GM23338 (cell line): ENCODE measurements at places on chromosomes 2 and 18. TPM values are rescaled to one million over a fixed set of nuclear protein-coding genes. Genes with fewer than 3 reads are reported as not detected.

DNA sequence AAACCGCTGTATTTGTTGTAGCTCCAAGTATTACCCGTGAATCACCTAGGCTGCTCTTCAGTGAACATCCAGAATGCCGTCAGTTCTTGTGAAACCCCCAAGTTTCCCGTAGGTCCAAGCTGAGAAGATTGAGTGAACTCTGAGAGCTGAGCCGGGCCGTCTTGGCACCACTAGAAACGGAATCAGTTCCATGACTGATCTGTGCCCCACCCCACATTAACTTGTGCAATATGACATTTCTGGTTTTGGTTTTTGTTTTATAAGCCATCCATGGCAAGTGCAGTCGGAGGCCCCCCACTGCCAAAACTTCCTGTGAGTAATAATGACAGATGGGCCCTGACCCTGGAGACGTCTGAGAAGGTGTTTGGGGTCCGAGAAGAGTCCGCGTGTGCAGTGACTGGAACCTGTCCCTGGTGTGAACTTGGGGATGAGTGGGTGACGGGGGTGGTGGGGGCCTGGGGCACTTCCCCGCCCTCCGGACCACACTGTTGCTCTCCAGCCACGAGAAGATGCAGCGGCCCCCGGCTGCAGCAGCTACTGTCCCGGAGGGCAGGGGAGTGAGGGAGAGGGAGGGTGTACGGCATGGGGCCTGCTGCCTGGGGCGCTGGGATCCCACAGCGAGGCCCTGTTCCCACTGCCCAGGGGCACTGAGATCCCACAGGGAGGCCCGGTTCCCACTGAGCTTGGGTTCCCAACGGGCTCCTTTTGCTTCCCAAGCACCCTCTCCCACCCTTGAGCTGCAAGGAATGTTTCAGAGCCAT lies 26.5 kb downstream of the NFATC1 start:
- no peak overlapping the region for H3K27ac ChIP-seq
- H3K4me3 ChIP-seq, result no peak overlapping the region
- no peaks in the 10 kb centered on the region for H3K4me1 ChIP-seq

DNA sequence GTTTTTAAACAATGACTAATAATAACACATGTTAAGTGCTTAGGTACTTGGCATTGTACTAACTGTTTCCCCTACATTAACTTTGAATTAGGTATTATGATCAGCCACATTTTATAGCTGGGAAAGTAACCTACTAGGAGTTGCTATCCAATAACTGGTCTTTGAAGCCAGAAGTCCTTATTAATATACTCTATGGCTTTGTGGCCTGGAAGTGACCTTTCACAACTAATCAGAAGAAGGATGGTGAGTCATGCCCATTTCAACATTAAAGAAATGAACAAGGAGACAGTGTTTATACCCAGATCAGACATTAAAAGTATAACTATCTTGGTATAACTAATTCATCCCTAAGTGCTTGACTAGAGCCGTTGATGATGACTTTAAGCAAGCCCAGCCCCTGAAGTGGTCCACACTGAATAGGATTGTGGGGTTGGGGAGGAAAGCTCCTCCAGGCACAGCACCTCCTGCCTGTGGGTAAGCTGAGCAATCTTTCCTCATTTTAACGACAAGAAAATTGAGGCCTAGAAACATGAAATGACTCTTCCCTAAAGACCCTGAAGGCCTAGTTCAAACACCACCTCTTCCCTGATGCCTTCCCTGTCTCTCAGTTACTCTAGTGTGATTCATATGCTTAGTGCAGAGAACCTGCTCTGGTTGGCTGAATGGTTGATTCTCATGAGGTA lies 71.6 kb upstream of the RFX8 start:
- DNase-seq, result no peak
- no peaks in the 10 kb centered on the region for H3K4me1 ChIP-seq
- H3K4me3 ChIP-seq, result no peak overlapping the region
- no peak overlapping the region for H3K27ac ChIP-seq
- no peaks in the 10 kb centered on the region for H3K27me3 ChIP-seq

DNA sequence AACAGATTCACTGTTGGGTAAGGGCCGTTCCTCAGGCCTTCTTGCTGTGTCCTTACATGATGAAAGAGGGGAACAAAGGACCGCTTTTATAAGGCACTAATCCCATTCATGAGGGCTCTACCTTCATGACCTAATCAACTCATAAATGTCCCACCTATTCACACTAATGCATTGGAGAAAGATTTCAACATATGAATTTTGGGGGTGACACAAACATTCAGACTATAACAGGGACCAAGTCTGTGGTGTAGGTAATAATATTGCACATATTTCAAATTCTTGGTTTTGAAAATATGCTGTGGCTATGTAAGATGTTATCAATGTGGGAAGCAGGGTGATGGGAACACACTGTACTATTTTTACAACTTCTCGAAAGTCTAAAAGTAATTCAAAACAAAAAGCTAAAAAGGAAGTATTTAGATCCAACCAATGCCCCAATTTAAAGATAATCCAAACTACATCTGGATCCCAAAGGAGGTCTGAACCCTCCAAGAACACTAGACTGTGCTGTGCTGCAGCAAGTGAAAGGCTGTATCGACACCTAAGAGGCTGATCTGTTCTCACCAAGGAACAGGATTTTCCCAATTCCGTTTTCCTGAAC lies 82.4 kb upstream of the TGIF1 start:
- H3K4me3 ChIP-seq, result no peak overlapping the region
- no peaks in the 10 kb centered on the region for H3K27me3 ChIP-seq
- no peaks in the 10 kb centered on the region for H3K4me1 ChIP-seq
- no peak for DNase-seq
- no peaks in the 10 kb centered on the region for H3K36me3 ChIP-seq

- H3K4me3 ChIP-seq, result no peak overlapping the region
- DNase-seq, result no peak
- no peak overlapping the region for H3K27ac ChIP-seq
- H3K4me1 ChIP-seq, result no peaks in the 10 kb centered on the region
Observed at GRCh38 chr18:59655676-59656075, 41.5 kb downstream of the CCBE1 start.

DNA sequence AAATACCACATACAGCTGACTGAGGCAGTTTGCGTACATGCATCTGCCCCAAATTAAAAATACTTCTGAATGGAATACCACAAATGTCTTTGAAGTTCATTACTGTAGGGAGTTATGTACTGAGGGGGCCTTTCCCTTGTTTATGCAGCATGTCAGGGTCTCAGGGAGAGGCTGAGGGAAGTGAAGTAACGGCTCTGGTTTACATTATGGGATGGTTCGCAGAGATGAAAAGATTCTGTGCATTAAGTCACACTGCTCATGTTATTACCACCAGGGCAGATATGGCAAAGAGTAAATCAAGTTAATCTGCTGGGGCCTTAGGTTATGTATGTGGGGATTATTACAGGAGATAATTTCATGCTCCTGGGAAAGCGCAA lies 385.9 kb upstream of the RND3 start:
- no peak overlapping the region for H3K4me3 ChIP-seq
- DNase-seq, result no peak
- peaks cover 55% of the 10 kb centered on the region for H3K4me1 ChIP-seq
- 0 out of 2 replicates have a peak, but pooled peaks cover under 1% of the 10 kb centered on the region for H3K36me3 ChIP-seq
- H3K27ac ChIP-seq, result peak overlapping the region; percentile 93

- no peaks in the 10 kb centered on the region for H3K27me3 ChIP-seq
- no peak for DNase-seq
- no peak overlapping the region for H3K4me3 ChIP-seq
- H3K36me3 ChIP-seq, result no peaks in the 10 kb centered on the region
- H3K27ac ChIP-seq, result no peak overlapping the region
- H3K4me1 ChIP-seq, result peaks cover 24% of the 10 kb centered on the region
Observed at GRCh38 chr2:237604960-237605359, 14.4 kb upstream of the RAB17 start.

- no peaks in the 10 kb centered on the region for H3K4me1 ChIP-seq
- no peaks in the 10 kb centered on the region for H3K36me3 ChIP-seq
- no peak overlapping the region for H3K27ac ChIP-seq
- H3K27me3 ChIP-seq, result no peaks in the 10 kb centered on the region
- no peak for DNase-seq
Observed at GRCh38 chr2:240257940-240258580, 117.6 kb upstream of the OTOS start.

Gene KIAA2012
- polyA plus RNA-seq, result 0.07 and 0.08 TPM in 2 replicates
